Pons (tissue), 1 donor: ENCODE measurements at places on chromosomes 4 and X.

- no peak for DNase-seq
Measured at GRCh38 chr4:42555828-42556227, 101.1 kb downstream of the ATP8A1 start.

DNA sequence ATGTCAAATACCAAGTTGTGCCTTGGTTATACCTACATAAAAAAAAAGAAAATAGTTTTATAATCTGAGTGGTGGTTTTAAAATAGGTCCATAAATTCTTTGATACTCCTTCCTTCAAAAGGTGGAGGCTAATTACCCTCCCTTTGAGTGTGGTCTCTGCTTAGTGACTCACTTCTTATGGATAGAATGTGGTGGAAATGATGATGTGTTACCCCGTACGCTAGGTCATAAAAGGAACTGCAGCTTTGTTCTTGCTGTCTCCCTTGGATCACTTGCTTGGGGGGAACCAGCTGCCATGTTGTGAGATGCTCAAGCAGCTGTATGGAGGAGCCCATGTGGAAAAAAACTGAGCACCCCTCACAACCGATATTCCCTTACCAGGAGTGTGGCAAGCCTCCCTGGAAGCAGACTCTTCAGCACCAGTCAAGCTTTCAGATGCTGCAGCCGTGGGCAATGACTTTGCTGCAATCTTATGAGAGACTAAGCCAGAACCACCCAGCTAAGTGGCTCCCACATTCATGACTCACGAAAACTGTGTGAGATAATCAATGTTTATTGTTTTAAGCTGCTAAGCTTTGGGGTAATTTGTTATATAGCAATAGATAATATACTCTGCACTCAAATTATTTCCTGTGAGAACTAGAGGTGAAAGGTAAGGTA lies 195.0 kb upstream of the GATB start:
- DNase-seq = no peak

- DNase-seq = no peak
Measured at GRCh38 chr4:114866901-114867670, 246.3 kb downstream of the NDST4 start.

GRCh38 chr4:40890199-40890598 lies 140.4 kb downstream of the NSUN7 start:
- no peak for DNase-seq

DNA sequence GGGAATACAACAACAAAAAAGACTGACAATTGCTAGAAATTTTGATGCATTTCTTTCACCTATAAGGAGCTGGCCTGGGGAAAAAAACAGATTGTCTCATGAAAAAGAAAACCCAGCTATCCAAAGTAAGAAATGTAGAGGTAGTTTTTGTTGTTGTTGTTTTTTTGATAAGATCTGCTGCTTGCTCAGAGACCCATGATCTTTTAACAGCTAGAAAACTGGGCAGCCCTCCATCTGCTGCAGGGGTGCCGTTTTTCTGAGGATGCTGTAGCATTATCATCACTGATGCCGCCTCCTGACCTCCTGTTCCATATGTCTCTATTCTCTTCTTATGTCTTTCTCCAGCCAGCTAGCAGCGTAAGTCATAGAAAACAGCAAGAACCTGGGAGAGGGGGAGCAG lies 98.3 kb downstream of the BMPR1B start:
- no peak for DNase-seq

- no peak for DNase-seq
Measured at GRCh38 chrX:15170927-15171326, 99.0 kb downstream of the ASB9 start.

- DNase-seq = no peak
Measured at GRCh38 chrX:10175319-10175871, 18.6 kb downstream of the CLCN4 start.

GRCh38 chr4:2412534-2412884 lies 5.9 kb downstream of the ZFYVE28 start:
- no peak for DNase-seq

- no peak for DNase-seq
Measured at GRCh38 chrX:13208281-13208935, 111.4 kb downstream of the ATXN3L start.
